NCI-H1092 (cell line): ENCODE measurements at places on chromosomes 3 and 15.

GRCh38 chr15:91238644-91239425 is 138.8 kb downstream of the SV2B start:
- no peak for DNase-seq

DNA sequence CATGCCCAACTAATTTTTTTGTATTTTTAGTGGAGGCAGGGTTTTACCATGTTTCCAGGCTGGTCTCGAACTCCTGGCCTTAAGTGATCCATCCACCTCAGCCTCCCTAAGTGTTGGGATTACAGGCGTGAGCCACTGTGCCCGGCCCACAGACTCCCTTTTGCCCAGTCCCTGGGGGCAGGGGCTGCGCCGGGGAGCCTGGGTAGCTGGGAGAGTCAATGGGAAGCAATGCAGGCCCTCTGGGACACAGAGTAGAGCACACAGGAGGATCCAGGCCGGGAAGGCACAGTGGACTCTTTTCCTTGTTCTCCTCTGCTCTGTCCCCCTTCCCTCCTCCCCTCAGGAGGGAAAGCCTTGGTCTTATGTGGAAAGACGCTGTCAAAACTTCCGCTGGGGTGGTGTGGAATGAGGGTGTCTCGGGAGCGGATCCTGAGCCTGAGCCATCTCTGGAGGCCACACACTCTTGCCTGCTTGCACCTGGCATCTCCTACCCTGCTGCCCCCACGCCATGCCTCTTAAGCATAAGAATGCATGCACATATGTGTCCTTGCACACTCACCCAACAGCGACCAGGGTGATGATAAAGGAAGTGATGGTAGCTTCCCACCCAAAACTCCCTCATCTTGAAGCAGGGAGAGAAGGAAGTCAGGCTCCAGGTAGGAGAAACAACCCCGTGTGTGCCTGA is 11.9 kb upstream of the PRKCD start:
- DNase-seq, result no peak

GRCh38 chr15:38975282-38975990 is 410.8 kb upstream of the RASGRP1 start:
- DNase-seq, result no peak

DNA sequence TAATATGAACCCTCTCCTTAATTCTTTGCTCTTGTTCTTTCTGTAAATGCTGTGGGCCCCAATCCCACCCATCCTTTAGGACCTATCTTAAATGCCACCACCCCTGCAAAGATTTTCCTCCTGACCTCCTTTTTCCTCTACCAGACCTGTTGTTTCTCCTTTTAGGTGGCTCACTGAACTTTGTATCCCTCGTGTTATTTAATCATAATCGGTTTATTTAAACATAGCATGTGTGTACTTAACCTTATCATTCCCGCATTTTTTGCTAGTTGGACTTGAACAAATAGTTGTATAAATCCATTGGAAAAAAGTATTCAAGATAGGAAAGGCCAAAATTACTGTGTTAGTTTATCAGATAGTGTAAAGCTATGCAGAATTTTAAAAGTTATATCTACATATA is 988 bp upstream of the NFKBIZ start:
- no peak for DNase-seq
